ENCODE measurements at places on chromosomes 1 and 21.

GRCh38 chr1:21437341-21437640, 2.6 kb upstream of the NBPF3 start:
- DNase-seq = no peak

DNA sequence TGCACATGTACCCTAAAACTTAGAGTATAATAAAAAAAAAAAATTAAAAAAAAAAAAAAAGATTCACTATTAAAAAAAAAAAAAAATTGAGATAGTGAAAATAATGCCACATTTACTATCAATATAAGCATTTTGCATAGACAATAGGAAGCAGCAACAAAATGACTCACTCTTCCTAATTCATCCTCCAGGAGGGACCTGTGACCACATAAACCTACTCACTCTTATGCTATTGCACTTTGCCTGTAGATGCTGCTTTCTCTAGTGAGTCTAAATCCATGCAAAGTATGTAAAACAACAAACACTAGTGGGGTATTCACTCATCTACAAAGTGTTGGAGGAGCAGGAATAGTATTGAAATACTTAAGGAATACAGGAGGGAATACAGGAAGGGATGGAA, 2.9 kb downstream of the OR10J5 start:
- no peak for DNase-seq

DNA sequence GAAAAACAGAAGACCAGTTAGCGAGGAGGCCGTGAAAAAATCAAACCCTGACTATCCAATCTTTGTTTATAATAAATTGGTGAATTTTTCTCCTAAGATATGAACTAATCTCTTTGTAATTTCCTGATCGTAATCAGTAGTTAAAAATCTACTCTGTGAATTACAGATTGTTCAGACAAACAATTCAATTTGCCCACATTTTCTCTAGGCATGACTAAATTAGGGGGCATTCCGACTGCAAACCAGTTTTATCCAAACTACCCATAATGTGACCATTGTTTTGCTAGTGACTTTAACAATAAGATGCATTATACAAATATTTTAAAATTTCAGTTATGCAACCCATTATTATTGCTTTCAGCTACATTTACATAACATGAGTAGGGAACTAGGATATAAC, 546.9 kb upstream of the ADAMTS5 start:
- DNase-seq = no peak

DNA sequence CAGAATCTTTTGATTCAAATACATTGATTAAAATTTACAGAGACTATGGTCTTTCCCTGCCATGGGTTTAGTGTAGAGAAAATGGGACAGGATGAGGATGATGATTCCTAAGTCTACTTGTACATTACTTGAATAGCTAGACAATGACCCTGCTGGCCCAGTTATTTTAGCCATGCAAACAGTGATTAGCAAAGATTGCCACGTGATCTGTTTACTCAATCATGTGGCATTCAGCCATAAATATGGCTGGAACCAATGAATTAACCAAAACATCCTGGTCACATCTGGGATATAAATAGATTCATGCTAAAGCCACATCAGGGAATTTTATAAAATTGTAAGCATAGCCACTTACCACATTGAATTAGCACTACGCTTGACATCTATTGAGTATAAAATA, 167.3 kb downstream of the PBX1 start:
- DNase-seq = peak; percentile 6

GRCh38 chr1:31460027-31460426, 47.0 kb downstream of the SERINC2 start:
- peak; percentile 11 for DNase-seq

- DNase-seq = peak; percentile 4
Measured at GRCh38 chr1:110164725-110165350, 14.5 kb downstream of the SLC6A17 start.

GRCh38 chr21:35153671-35154070, 104.6 kb upstream of the RUNX1 start:
- no peak for DNase-seq

- no peak for DNase-seq
Measured at GRCh38 chr1:162857850-162858249, 3.1 kb downstream of the CCDC190 start.

GRCh38 chr1:40301066-40301465, 16.0 kb downstream of the COL9A2 start:
- no peak for DNase-seq

DNA sequence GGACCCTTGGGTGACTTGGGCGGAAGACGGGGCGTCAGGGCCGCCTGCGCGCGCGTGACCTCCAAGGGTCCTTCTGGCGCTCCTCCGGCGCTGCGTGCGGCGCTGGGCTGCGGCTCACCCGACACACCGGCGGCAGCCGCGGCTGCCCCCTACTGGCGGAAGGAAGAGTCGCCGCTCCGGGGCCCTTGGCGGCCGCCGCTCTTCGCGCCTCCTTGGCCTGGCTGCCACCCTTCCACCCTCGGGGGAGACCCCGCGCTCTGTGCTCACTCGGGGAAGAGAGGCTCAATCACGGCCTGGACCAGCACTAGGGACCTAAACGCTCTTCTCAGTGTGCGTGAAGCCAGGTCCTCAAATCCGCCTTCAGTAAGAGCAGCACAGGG, 89.7 kb downstream of the DMRTA2 start:
- peak; percentile 70 for DNase-seq

GRCh38 chr1:225763716-225764548, 13.7 kb upstream of the SRP9 start:
- no peak for DNase-seq

GRCh38 chr1:182120411-182121258, 59.1 kb upstream of the ZNF648 start:
- peak; percentile 59 for DNase-seq

DNA sequence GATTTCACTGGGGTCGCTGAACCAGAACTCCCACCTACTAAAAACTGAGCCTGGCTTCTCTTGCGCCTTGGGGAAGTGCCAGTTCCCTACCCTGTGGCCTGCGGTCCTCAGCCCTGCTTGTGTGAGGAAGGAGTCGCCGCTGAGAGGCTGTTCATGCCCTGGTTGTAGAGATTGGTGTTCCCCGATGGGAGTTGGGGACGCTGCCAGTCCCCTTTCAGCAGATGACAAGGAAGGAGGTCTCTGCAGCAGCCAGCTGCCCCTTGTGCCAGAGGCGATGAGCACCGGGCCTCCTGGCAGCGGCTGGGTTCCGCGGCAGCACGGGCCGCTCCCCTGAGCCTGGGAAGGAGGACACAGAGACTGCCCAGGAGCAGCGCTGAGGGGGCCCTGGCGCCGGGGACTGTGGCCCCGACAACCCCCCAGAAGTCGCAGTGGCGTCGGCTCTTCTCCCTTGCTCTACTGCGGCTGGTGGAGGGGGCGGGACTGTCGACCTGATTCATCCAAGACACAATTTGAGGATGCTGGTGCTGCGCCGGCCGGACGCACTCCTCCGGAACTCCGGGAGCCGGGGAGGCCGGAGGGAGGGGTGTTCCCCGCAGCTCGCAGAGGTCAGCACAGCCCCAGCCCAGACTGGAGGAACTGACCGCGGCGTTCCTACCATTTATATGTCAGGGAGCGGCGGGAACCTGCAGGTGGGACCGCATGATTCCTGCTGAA, 12.0 kb upstream of the ADORA3 start:
- DNase-seq = peak; percentile 28

Measured in NCI-H1417 (cell line).